ENCODE measurements at places on chromosomes 16 and 17.

- DNase-seq, result no peak
These were observed 10.8 kb upstream of the APOH start for GRCh38 chr17:66240013-66240412.

GRCh38 chr17:9200699-9201359 is 179.5 kb downstream of the NTN1 start:
- no peak for DNase-seq

DNA sequence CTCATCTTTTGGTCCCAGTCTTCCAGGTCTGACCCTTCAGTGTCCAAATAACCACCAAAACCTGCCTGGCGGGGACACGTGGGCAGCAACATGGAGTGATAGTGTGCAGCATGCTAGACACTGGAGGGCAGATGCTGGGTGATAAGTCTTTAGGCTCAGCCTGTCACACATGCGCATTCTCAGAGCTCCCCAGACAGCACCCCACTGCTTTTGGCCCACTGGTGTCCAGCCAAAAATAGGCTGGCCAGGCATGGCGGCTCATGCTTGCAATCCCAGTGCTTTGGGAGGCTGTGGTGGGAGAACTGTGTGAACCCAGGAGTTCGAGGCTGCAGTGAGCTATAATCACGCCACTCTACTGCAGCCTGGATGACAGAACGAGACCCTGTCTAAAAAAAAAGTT is 12.3 kb downstream of the GINS2 start:
- no peak for DNase-seq

- DNase-seq, result no peak
These were observed 44.6 kb downstream of the NDEL1 start for GRCh38 chr17:8480011-8480976.

DNA sequence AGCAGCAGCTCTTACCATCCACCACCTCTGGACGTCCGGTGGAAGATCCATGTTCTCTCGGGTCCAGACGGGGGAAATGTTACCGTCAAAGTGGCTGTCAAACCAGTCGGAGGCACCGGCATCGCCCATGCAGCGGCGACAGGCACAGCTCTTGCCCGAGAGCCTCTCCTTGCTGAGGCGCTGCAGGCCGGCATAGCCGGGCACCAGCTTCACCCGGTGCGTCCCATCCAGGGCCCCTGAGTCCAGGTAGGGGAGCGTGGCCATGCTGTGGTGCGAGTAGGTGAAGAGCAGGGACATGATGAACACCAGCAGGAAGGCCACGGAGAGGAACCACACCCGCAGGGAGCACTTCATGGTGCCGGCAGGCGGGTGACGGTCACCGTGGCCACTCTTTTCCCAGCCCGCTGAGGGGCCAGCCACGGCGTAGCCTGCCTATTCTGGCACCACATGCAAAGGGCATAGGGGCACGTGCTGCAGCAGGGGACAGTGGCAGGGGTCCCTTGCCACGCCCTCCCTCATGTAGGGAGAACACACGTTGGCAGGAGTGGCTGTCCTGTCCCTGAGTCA is 40.6 kb downstream of the ST3GAL2 start:
- DNase-seq, result no peak

- DNase-seq, result peak; percentile 73
These were observed 485 bp downstream of the DYNLL2 start for GRCh38 chr17:58083491-58084316.

- no peak for DNase-seq
These were observed 472.1 kb downstream of the RBFOX1 start for GRCh38 chr16:7804635-7805195.

- no peak for DNase-seq
These were observed 273.5 kb downstream of the UTP18 start for GRCh38 chr17:51533821-51534220.

- no peak for DNase-seq
These were observed 4.3 kb upstream of the C16orf92 start for GRCh38 chr16:30018731-30019158.

DNA sequence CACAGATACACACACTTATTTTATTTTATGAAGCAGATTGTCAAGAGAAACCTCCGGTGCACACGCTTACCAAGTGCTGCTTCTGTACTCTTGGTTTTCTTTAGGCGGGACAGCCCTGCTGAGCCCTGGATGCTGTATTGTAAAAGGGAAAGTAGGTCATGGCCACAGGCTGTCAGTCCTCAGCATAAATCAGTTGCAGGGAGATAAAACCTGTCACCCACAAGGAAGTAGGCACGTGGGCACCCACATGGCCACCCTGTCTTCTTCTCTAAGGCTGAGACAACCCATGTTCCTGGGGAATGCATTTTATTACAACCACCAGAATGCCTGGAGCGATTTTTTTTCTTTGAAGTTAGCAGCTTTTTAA is 59.3 kb downstream of the ASIC2 start:
- no peak for DNase-seq

Measured in CD4-positive, alpha-beta T cell treated with Interferon alpha-2 for 1 hour (primary cell).